Stimulated activated CD4-positive, alpha-beta T cell treated with anti-CD3 and anti-CD28 coated beads, Interleukin-15, amount 100 ng/mL, for 24 hours (primary cell): ENCODE measurements at places on chromosomes 12 and 14.

DNA sequence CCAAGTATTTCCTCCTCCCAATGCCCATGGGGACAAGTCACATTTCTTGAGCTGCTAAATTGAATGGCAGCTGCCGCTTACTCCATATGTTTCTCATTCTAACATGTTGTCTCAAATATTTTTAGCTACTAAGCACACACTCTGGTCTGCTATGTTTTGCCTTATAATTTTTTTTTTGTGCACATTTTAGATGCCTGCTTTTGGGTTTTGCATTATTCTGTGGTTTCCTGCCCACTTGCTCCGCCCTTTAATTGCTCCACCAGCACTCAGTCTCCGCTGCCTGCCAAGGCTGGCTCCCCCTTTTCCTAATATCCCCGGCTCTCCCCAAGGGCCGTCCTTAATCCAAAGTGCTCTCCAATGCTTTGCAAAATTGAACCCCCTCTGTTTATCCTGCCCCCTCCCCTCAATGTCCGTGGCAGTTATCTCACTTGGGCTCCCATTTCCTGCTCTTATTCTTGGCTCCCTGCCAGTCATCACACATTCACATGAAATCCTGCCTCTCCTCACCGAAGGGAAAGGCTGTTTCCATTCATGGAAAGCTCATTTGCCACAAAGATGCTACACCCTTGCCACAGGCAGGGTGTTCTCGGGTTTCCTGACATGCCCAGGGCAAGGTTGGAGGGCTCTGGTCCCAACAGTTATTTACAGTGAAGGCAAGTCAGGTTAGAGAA, 79.4 kb downstream of the C12orf75 start:
- DNase-seq = no peak

GRCh38 chr12:30164382-30165318, 380.9 kb upstream of the TMTC1 start:
- DNase-seq = no peak

DNA sequence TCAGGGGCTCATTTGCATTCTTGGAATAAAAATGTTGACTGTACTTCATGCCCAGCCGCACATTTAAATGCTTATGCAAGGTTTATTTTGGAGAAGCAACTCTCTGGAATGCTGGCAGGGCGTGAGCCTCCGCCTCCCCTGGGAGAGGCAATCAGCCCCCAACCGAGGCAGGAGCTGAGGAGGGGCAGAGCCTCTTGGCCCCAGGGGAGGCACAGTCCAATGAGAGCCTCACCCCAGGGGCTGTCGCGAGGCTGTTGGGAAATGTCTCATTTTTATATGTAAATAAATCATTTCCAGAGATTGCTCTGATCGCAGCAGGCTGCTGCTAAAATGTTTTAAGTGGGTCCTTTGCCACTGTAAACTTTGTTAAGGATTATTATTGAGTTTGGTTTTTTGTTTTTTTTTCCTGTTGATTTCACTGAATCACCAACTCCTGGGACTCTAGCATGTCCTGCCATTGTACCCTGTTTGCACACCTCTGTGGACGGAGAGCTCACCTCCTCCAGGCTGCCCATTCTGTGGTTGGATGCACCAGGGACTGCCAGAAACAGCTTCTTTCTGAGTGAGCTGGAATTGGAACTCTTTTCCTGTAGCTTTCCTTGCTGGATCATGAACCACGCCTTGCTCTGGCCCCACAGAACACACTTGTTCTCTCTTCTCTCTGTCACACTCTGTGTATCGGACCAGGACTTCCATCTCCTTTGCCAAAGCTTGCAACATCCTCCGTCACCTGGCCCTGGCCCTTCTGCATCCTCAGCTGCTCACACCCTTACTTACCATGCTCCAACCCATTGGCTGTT, 46.9 kb upstream of the FAM181A start:
- no peak for DNase-seq

DNA sequence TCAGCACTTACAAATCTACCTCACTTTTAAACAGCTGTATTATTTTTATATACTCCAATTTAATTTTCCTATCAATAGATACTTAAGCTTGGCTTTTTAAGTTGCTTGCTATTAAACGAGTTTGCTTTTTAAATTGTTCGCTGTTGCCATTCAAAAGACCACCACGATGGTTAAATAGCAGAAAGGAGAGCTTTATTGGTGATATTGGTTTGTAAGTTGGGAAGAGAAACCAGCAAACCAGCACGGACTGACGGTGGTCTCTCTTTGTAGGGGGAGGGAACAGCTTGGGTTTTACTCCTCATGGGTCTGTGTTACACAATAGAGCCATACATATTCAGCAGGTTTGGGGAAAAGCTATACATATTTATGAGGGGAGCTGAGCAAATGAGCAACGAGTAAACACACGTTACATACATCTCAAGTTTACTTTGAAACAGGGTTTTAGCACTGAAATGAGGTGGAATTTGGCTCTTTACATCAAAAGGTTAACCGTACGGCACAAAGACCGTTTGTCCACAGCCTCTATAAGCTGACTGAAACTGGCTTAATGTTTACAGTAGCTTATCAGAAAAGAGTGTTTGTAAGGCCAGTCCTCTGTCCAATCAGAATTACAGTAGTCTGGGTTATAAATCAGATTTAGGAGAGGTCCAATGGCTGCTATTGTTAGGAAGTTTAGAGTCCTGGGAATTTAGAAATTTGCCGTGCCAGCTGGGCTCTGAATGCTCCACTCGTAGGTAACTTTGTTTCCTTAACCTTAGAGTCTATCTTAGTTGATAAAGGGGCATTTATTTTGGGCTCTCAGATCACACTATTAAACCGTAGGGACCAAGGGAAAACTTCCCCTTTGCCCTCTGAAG, 69.7 kb upstream of the DHRS4 start:
- no peak for DNase-seq

DNA sequence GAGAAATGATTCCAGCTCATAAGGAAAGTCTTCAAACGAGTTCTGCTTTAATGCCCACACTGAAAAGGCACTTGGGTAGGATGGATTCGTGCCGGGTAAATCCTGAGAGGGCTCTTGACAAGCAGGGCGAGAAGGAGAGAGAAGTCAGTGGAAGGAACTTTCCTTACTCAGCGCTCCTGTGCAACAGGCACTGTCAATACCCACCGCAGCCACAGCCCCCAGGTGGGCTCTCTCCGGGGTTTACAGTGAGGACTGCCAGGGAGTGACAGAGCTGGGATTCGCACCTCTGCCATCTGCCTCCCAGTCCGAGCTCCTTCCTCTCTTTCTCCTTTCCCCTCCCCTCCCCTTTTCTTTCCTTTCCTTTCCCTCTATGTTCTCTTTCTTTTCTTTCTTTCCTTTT, 118.7 kb downstream of the BEGAIN start:
- DNase-seq = no peak

DNA sequence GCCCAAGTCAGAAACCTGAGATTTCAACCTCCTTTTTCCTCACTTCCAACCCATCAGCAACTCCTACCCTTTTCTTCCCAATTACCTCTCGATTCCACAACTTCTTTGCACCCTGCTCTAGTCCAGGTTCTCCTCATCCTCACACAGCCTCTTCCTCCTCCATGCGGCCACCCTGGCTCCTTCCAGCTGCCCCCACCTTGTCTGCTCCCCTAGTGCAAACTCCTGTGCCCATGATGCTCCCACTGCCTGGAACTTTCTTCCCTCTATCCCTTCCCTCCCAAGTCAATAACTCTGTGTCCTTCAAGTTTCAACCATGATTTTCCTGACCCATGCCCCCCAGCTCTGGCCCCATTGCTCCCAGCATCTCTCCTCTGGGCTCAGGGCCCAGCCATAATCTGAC, 17.3 kb downstream of the SELPLG start:
- no peak for DNase-seq
